Stimulated activated CD8-positive, alpha-beta memory T cell treated with anti-CD3 and anti-CD28 coated beads, Interleukin-7, amount 100 ng/mL, for 48 hours (primary cell): ENCODE measurements at places on chromosomes 16 and 17.

GRCh38 chr17:66353937-66354401 is 51.6 kb downstream of the PRKCA start:
- DNase-seq = no peak

- no peak for DNase-seq
Observed at GRCh38 chr16:85125570-85126393, 13.5 kb upstream of the CIBAR2 start.

- DNase-seq = no peak
Observed at GRCh38 chr17:73643852-73644144, 447 bp downstream of the SDK2 start.

GRCh38 chr17:76709077-76709950 is 1.5 kb downstream of the MXRA7 start:
- no peak for DNase-seq

DNA sequence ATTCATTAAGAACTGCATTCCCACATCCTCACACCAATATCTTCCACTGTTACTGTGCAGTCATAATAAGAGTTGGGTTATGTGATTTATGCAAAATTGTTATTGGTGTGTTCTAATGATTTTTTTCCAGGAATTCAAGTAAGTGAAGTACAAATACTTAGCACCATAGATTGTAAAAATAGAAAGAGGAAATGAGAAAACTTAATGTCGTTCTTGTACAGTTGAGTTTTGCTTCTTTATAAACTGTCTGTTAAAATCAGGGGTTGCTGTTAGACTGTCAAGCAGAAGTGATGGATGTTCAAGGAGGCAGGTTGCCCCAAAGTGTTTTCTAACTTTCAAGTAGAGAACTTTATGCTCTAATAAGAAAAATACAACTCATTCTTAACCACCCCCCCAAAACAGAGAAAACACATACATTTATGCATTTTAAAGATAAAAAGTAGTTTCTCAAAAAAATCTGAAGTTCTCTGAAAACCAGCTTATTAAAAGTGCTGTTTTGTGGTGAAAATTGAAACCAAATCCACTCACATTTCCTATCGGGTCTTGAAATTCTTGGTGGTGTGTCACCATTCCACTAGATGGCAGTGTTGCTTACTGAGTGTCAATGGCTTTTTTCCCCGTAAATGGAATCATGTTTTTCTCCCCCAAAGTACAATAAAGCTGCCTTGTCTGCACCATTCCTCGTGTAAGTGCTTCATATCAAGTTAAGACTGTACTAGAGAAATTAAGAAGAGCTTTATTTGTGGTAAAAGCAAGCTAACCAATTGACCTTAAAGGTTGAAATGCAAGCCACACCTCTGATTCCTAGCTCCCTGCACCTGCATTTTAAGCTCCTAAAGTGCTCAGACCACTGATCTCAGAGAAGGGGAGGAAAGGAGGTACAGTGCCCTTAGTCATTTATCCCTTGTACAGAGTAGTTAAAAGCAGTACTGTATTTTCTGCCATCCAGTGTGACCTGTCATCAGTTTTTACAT is 4.7 kb upstream of the IGSF6 start:
- no peak for DNase-seq

DNA sequence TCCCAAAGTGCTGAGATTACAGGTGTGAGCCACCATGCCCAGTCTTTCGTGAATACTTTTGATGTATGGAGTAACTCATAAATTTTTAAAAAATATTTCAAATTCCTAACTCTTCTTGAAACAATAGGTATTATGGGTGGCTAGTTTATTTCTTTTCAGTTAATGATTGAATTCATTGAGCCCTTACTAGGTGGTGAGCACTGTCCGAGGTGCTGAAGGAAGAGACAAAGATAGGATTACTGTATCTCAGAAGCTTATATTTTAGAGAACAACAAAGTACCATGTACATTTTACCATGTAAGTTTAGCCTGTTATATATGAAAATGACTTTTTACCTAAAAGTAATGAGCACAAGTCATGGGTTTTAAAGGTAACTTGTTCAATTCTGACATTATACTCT is 418.3 kb downstream of the NPIPA7 start:
- DNase-seq = no peak

GRCh38 chr17:41521574-41522261 is 3.0 kb upstream of the KRT15 start:
- no peak for DNase-seq

GRCh38 chr16:21256636-21257035 is 21.5 kb downstream of the CRYM start:
- no peak for DNase-seq

- no peak for DNase-seq
Observed at GRCh38 chr17:67639555-67639954, 78.2 kb upstream of the NOL11 start.
